ENCODE measurements at places on chromosomes 2 and 18.

- no peak for DNase-seq
Observed at GRCh38 chr2:177338177-177338721, 54.3 kb upstream of the AGPS start.

GRCh38 chr18:55447672-55448018 is 140.3 kb downstream of the TCF4 start:
- DNase-seq, result no peak

DNA sequence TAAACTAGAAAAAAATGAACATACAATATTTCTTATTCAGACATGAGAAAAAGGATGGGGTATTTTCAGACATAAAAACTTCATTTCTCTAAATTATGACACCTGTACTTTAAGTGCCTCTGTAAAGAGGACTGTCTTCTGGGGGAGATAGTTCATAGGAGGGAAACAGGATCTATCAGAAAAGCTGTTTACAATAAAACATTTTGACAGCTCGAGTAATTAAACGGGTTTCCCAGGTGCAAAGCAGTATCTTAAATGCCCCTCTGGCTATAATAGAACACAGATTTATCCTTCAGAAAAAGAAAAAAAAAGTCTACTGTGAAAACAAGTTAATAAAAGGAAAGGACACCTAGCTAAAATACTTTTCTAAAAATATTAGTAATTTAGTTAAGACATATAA is 311.4 kb upstream of the UBE2E3 start:
- DNase-seq, result no peak

DNA sequence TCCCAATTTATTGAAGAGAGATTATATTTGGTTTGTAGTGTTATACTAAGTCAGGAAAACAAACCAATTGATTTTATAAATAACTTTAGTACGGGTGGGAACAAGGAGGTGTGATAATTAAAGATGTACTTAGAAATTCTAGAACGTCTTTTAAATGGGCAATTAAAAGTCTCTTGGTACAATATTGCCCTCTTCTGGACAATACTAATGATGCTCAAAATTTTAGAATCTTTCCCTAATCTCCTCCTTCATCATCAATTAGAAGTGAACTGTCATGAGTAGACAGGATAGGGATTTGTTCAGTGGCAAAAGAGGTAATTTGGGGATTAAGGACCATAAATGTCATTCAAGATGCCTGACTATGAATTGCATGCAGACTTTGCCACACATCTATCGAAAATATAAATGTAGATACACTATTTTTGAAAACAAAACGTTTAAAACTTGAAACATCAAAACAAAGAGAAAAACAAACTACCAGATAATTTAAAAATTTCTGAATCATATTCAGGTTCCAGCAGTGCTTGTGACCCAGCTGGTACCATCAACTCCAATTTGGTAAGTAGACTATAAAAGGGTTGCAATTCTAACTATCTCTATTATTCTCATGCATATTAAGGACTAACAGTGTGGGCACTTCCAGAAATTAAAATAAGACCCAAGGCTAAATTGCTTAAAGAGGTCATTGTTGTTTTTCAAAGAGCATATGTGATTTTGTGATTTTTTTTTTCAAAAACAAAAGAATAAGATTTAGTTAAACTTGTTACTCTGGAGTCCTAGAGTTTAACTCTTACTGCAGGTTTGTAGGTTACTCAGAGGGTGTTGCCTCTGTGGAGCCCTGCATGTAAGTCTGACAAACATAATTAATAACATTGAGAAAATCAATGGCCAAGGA is 123.5 kb downstream of the LAMA3 start:
- no peak for DNase-seq

- DNase-seq, result no peak
Observed at GRCh38 chr2:187985195-187985594, 306.5 kb upstream of the GULP1 start.

GRCh38 chr2:138922973-138923563 is 142.9 kb upstream of the NXPH2 start:
- DNase-seq, result no peak

Data from activated CD8-positive, alpha-beta memory T cell treated with anti-CD3 and anti-CD28 coated beads, Interleukin-2, amount 50 U/mL, for 4 hours (primary cell).